ENCODE measurements at places on chromosomes 2 and 18.

DNA sequence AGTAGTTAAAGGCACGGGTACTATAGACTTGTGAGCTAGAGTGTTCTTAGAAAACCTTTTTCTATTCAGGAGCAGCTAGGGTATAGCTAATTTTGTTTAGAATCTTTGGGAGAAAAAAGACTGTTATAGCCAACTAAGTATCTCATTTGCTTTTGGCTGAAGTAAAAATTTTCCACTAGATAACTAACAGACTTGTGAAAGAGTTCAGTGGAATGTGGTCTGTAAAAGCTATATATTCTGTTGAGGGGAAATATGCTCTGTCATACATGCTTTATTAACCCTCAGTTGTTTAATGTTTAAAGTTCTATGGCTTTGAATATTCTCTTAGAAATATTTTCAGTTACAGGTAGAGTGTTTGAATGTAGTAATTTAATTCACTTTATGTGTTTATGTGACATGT is 49.7 kb downstream of the RIF1 start:
- peak; percentile 5 for DNase-seq

GRCh38 chr2:196372811-196373664 is 201.7 kb upstream of the STK17B start:
- no peak for DNase-seq

- no peak for DNase-seq
Observed at GRCh38 chr2:128779301-128780095, 460.8 kb upstream of the HS6ST1 start.

GRCh38 chr18:76565238-76566173 is 70.5 kb upstream of the ZNF516 start:
- peak; percentile 98 for DNase-seq

- DNase-seq: no peak
Observed at GRCh38 chr2:176960736-176961520, 251.7 kb upstream of the HNRNPA3 start.

DNA sequence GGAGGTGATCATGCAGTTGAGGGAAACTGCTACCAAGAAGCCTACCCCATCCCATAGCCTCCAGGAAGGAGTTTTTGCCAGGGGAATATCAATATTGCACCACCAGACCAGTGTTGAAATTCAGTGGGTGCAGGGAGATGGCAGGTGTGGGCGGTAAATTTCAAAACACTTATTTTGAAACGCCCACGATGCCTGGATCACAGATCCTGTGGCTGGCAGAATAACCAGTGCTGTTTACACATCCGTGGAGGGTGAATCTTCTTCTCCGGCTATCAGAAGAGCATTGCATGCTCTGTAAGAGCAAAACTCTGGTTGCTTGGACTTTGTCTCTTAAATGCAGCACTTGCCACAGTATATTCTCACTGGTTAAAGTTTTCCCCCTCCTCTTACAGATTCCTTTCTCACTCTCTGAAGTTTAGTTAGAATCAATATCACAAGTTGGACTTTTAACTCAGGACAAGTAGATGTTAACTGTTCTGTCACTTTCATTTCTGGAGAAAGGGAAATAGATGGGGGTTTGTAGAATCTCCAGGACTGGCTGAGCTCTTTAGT is 70.5 kb upstream of the ZCCHC2 start:
- peak; percentile 27 for DNase-seq

DNA sequence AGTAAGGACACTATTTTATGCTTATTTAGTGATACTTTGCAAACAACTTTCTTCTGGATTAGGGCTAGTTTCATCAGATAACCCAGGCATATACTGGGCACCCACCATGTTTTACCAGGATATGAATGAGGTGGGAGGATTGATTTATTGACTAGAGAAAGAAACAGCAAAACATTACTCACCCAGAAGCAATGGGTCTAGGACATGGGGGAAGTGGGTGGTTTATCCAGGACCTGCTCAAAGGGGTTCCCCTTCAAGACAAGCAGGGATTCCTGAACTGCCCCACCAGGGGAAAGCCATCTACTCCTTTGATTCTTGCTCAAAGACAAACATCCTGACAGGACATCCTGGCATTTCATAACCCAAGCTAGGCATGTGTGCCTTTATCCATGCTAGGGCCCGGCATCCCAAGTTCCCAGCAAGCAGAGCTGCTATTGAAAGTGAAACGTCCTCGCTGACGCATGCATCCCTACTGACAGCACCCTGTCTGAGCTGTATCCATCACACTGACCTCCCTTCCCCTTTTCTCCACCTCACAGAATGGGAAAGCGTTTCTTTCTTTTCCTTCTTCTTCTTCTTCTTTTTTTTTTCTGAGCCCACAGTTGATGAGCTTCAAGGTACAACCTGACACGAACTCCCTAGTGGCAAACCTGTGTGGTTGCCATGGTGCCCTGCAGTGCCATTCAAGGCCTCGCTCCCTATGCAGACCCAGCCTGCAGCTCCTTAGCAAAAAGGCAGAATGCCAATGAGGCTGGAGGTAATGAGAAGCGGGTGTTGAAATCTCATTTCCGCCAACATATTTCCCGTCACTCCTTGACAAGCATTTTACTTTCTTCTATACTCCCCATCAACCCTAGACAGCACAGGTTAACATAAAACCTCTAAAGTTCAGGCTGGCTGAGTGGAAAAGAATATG is 70.5 kb downstream of the CLHC1 start:
- DNase-seq: no peak

DNA sequence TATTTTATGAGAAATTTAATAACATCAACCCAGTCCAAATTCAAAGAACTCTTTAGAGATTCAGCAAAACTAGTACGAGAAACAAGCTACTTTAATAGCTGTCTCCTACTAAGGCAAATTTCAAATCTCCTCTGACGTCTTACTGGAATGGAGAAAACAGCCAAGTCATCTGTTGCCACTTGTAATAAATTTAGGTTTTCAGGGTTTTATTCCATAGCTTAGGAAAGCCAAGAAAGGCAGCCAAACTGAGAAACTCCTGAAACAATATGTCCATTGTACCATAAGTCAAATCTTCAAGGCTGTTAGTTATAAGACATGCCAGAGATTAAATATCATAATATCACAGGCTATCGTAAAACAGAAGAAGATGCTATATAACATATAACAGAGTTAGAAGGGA is 524.6 kb upstream of the SETBP1 start:
- DNase-seq: no peak

- no peak for DNase-seq
Observed at GRCh38 chr2:129717560-129718130, 261.8 kb upstream of the RAB6C start.

GRCh38 chr18:56522816-56523215 is 115.6 kb downstream of the TXNL1 start:
- peak; percentile 60 for DNase-seq

- peak; percentile 27 for DNase-seq
Observed at GRCh38 chr2:11744631-11745394, 1.6 kb upstream of the LPIN1 start.

- no peak for DNase-seq
Observed at GRCh38 chr2:26317377-26318105, 28.4 kb upstream of the SELENOI start.

DNA sequence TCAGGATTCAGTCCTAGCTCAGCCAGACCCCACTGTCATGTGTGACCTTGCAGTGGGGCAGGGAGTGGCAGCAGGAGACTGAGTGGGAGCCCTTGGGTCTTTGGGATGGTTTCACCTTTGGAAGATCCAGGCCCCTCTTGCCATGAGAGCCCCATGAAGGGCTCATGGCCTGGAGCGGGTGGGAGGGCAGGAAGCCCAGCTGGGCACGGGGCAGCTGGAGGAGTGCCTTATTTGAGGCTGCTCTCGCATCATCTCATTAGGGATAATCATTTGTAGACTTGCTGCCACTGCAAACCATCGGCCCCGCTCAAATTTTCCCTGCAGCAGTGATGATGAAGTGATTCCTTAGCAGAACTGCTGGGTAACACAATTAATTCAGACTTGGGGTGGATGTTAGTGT is 73.9 kb downstream of the TGOLN2 start:
- DNase-seq: no peak

DNA sequence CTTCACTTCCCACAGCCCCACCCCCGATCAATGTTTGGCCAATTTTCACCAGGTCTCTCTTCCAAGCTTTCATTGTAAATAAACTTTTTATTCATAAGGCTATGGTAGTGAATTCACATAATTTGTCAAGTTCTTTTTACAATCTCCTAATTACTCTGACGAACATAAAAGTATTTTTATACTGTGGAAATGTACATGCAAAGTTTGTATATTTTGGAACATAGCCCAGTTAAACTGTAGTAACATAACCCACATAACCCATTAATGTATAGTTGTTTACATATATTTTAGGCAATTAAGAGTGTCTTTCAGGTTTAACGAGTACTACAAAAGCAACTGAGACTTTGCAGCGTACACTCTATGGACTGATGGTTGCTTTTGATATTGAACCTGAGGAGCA is 228.3 kb upstream of the ERBB4 start:
- no peak for DNase-seq

GRCh38 chr18:56298935-56299334 is 339.5 kb downstream of the TXNL1 start:
- DNase-seq: peak; percentile 27

GRCh38 chr2:10079266-10079869 is 843 bp downstream of the CYS1 start:
- peak; percentile 82 for DNase-seq

DNA sequence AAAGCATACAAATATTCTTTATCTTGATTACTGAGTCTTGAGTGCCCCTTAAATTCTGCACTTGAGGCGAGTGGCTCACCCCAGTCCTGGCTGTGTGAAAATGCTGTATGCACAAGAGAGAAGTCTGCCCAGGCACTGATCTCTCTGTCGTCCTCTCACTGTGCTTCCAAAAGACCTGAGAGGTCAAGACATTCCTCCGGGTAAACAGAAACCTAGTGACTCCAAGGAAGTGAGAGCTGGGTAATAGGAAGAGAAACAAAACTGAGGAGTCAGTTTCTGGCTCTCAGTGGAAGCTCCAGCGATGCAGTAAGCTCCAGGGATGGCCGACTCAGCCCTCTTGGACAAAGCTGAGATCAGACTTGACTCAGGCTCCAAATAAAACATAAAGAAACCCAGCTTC is 70.9 kb downstream of the AAK1 start:
- peak; percentile 34 for DNase-seq

GRCh38 chr2:113876503-113877387 is 13.1 kb upstream of the ACTR3 start:
- no peak for DNase-seq

- DNase-seq: peak; percentile 84
Observed at GRCh38 chr2:197310271-197310985, at the start of gene ANKRD44. ANKRD44 (minus strand) TSS chr2:197310780; CDS start chr2:197310604, 176 bp downstream.

GRCh38 chr2:238947920-238948710 is 100.2 kb downstream of the TWIST2 start:
- peak; percentile 88 for DNase-seq

DNA sequence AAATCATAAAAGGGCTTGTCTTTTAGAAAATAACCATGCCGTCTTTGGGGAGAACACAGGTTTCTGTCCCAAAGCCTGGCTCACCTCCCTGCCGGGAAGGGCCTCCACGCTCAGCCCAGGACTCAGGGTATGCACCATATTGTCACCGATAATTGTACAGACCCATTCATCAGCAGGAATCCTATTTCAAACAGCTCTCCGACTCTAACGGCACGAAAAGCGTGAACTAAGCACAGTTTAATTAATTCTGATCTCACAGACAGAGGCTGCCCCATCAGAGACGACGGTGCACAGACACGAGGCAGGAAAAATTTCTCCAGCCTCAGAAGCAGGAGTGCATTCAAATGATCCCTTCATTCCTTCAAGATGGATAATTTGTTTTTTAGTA is 276.2 kb downstream of the MYCN start:
- no peak for DNase-seq

GRCh38 chr18:49944663-49945062 is 131.3 kb upstream of the ACAA2 start:
- no peak for DNase-seq

DNA sequence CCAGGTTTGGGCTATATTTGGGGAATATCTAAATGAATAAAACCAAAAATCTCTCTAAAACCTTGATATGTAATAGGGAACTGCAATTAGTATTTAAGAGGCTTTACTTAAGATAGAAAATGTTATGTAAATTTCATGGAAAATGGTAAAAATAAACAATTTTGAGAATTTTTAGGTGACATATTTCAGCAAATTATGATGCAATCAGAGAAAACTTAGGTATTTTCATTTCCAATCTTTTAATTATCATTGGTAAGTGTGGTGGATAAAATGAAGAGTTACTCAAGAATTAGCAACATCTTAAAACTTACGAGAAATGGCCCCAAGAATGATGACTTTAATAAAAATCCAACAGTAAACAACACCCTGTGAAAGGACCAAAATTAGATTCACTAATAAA is 571.4 kb downstream of the ERBB4 start:
- DNase-seq: no peak

DNA sequence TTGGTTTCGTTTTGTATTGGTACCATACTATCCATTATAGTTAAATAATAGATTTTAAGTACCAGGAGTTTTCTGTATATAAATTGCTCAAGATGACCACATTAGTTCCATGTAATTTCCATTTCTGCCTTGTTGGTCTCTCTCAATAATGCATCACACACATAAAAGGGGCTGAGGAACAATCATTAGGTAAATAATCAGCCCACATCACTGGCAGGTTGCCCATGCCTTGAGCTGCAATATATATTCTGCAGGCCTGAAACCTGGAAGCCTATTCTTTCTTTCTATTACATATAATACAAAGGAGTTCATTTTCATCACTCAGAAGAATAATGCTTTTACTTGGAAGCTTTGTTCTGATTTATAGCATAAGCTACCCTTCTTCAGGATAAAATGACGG is 616.1 kb upstream of the PKDCC start:
- no peak for DNase-seq

- DNase-seq: peak; percentile 60
Observed at GRCh38 chr18:23281626-23282436, 146.5 kb downstream of the CABLES1 start.

- DNase-seq: peak; percentile 51
Observed at GRCh38 chr2:195861821-195862220, 204.8 kb downstream of the SLC39A10 start.

DNA sequence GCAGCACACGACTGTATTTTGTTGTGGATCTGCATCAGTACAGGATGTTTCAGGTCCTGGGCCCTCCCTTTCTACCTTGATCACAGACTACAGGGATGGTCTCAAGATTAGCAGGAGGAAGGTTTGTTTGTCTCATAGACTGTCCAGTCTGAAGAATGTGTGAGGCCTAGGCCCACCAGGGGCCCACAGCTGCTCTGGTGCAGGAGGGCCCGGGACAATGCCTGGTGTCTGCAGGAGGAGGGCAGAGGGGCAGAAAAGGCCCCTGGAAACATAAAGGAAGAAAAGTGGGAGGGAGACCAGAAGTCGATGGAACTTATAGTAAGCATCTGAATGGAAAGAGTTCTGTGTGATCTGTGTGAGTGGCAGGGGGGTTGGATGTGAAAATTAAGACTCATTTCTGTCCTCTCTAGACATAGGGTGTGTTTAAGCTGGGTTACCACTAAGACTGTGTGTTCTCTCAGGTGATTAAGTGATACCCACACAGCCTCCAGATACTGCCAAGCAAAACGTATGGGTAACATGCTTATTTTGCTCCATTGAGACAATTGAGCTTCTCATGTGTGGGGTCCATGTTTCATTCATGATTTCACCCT is 33.4 kb upstream of the LPIN2 start:
- DNase-seq: no peak

Data from AG10803 (cell line).